ENCODE measurements at places on chromosomes 3 and 15. TPM values are rescaled to one million over a fixed set of nuclear protein-coding genes. Genes with fewer than 3 reads are reported as not detected.

DNA sequence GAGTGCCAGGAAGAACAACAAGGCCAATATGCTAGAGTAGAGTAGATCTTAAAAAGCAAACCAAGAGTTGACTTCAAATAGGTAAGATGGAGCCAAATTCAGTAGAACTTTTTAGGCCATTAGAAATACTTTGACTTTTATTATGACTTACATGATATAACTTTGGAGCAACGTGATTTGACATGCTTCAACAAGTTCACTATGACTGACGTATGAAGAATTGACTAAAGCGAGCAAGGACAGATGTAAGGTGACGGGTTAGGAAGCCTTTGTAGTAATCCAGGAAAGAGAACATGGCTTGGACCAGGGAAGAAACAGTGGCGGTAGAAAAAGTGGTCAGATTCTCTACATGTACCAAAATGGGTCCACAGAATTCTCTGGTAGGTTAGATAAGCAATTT lies 4.9 kb upstream of the ZNF385D start:
- no peak for DNase-seq

DNA sequence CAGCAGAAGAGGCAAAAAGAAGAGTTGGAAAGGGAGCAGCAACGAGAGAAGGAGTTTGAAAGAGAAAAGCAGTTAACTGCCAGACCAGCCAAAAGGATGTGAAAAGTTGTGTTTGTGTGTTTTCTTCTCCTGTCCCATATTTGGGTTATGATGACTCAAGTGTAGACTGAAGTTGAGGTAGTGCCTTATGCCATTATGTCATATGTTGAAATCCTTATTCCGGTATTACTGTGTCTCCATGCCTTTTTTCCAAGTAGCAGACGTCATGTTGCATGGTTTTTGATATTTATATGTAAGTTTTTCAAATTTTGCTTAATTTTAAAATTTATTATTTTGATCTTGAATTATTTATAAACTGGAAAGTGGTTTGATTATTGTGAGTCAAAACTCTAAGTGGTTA lies 19.2 kb downstream of the BLOC1S6 start:
- no peak for DNase-seq

DNA sequence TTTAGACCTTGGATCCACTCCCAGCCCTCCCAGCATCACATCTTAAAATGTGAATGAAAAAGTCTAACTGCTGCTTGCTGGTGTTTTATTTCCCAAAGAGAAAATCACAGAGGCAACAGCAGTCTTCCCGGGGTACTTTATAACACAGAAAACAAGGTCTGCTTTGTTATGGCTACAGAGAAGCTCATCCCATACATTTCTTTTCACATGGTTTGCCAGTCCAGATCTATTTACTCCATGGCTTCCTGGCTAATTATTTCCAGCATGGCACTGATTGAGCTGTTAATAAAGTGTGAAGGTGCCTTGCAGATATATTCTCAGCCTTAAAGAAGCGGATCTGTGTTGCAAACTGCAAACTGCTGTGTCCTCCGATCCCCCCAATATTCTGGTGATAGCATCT lies 466.1 kb upstream of the CFAP20DC start:
- DNase-seq: no peak

LTK gene
- polyA plus RNA-seq: 4.4 TPM
